ENCODE measurements at places on chromosomes 3 and 15. TPM values are rescaled to one million over a fixed set of nuclear protein-coding genes. Genes with fewer than 3 reads are reported as not detected.

The TTLL13 gene
- total RNA-seq, result not detected

The FBXO40 gene
- not detected for total RNA-seq

The FEZF2 gene
- total RNA-seq, result not detected

The GP5 gene
- 0.23 TPM for total RNA-seq

GRCh38 chr3:69821133-69821532, 81.9 kb downstream of the MITF start:
- H3K4me1 ChIP-seq, result peaks cover 5% of the 10 kb centered on the region
- H3K27ac ChIP-seq, result no peak overlapping the region
- no peak overlapping the region for H3K4me3 ChIP-seq
- H3K27me3 ChIP-seq, result no peaks in the 10 kb centered on the region

GRCh38 chr3:98513736-98514135, 9.0 kb downstream of the CLDND1 start:
- no peaks in the 10 kb centered on the region for H3K27me3 ChIP-seq
- DNase-seq, result no peak
- no peaks in the 10 kb centered on the region for H3K4me1 ChIP-seq
- no peak overlapping the region for H3K4me3 ChIP-seq
- H3K36me3 ChIP-seq, result peaks cover 8% of the 10 kb centered on the region
- H3K27ac ChIP-seq, result no peak overlapping the region

DNA sequence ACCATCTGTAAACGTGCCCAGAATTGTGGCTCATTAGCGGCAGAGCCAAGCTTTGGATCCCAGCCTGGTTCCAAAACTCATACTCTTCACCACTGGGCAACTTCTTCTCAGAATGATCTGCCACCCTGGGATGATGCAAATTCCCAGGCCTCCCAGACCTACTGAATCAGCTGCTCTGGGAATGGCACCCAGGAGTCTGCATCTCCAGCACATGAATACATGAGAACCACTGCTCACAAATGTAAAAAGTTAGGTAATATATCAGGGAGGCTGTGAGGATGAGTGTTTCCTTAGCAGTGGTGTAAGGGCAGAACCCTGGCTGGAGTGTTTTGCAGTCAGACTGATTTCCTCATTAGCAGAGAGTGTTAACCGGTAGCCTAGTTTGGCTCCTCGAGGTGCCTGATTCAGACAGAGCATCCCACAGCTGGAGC, 94.2 kb downstream of the LIPC start:
- H3K4me3 ChIP-seq, result no peak overlapping the region
- DNase-seq, result no peak
- peaks cover 2% of the 10 kb centered on the region for H3K27me3 ChIP-seq
- peaks cover 18% of the 10 kb centered on the region for H3K4me1 ChIP-seq

- no peaks in the 10 kb centered on the region for H3K27me3 ChIP-seq
- H3K4me3 ChIP-seq, result no peak overlapping the region
- no peaks in the 10 kb centered on the region for H3K36me3 ChIP-seq
- no peak for DNase-seq
Observed at GRCh38 chr3:159187232-159187631, 385.4 kb downstream of the MFSD1 start.

GRCh38 chr3:50490424-50490823, 13.0 kb downstream of the CACNA2D2 start:
- peaks cover under 1% of the 10 kb centered on the region for H3K36me3 ChIP-seq

DNA sequence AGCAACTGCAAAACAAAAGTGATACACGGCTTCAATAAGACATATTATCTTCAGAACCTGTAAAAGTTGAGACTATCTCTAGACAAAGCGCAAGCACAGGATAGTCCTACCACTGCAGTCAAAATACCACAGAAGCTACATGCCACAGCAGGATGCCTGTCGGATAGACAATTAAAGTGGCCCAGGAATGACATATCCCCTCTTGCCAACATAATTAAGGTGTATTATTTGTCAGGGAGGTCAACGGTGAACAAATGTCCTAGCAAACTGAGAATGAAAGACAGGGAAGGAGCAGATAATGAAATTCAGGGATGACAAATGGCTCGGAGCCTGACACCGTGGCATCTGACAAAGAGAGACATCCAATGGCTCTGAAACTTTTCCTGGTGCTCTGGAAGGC, 185.7 kb downstream of the MECOM start:
- no peak overlapping the region for H3K4me3 ChIP-seq
- H3K36me3 ChIP-seq, result no peaks in the 10 kb centered on the region
- H3K27ac ChIP-seq, result no peak overlapping the region
- H3K4me1 ChIP-seq, result peaks cover 11% of the 10 kb centered on the region
- no peak for DNase-seq

DNA sequence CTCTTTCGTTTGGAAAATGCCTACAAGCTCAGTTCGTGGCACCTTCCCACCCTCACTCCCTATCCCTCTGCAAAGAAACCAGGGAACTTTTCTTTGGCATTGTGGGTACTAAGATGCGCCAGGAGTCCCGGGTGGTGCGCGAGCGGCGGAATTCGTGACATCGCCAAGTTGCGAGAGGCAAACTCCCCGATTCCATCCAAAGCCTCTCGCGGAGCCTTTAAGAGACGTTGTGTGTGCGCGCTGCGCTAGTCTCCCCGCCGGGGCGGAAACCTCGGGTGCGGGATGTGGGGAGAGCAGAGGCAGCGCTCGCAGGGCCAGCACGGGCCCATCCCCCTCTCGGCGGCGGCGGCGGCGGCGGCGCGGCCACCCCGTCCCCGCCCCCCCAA, 443 bp upstream of the NR2F2 start:
- peaks cover 11% of the 10 kb centered on the region for H3K36me3 ChIP-seq
- H3K27ac ChIP-seq, result peak overlapping the region; percentile 77
